NCI-H1092 treated with DMSO at 0.1 percent for 48 hours (cell line): ENCODE measurements at places on chromosomes 11 and 22.
A peak's percentile ranks its signal among the peaks of the same experiment; 100 is the strongest.

DNA sequence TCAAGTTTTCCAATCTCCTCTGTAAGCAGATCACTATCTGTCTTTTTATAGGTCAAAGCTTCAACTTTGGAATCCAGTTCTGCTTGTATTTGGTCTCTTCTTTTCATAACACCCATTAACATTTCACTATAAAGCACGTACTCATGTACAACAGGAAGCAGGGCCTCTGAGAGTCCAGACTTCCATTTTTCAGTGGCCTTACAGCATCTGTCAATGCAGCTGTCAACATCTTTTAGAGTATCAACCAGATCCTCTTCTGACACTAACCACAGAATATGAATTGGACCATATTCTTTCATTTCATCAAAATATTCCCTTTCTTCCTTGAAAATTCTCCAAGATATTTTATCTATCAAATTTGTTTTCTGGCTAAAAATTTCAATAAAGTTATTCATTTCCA lies 24.7 kb upstream of the SLN start:
- DNase-seq: no peak

GRCh38 chr11:19458231-19458630 lies 217.5 kb upstream of the E2F8 start:
- DNase-seq: no peak

DNA sequence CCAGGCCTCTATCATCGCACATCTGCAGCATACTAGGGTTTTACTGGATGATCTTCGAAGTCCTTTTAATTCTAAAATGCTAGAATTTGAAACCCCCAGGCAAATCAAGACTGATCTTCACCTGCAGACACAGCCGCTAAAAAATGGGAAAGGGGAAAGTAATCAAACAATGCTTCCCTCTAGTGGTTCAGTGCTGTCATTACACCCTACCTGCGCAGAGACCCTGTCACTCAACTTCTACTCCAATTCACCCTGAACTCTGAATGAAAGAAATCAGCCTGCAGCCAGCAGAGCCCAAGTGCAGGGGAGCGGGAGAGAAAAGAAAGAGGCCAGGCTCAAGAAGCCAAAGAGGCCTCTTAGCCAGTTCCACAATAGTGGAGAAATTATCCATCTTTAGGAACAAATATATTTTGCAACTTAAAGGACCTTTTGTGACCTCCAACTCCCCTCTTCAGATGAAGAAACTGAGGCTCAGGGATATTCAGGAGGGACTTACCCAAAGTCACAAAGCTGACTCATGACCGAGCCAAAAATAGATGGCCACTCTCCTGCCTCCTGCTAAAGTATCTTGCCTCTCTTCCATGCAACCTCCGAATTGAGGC lies 33.0 kb downstream of the SERGEF start:
- peak; percentile 45 for DNase-seq

DNA sequence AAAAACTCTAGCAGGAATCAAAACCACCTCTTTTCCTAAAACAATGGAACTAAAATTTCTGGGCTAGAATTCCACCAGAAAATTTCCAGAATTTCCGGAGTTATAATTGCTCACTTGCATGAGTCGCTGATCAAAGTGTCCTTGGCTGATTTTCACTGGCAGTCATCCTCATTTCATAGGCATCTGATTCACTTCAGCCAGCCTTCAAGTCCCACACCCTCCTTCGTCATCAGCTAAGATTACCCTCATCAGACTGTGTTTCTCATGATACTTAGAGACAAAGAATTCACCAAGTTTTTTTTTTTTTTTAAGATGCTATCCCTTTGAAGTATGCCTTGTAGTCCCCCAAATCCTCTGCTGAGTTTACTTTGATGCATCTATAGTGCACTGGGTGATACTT lies 71.5 kb upstream of the RAB38 start:
- DNase-seq: no peak

DNA sequence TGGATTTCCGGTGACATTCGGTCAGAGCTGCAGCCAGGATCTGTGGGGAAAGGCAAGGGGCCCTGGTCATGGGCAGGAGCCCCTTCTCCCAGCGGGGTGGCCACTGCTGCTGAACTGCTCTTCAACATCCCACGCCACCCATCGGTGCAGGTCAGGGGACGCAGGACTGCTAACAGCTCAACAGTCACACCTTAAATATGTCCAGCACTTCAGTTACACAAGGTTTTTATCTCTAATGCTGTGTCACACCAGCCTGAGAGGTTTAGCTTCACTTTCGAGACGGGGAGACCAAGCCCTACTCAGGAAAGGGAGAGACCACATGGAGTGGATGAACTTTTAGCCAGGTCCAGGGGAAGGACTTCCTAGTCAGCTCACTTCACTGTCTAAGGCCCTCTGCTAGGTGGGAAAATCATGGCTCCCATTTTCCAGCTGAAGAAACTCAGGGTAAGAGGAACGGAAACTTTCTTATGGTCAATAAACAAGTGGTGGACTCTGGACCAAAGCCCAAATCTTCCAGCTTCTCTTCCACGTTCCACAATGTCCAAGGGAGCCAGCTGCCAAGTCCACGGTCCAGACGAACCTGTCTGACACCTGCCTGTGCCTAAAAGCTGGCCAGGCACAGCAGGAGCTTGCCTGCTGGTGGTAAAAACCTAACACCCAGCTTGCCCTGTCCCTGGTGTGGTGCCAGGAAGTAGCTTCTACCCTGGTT lies 21.0 kb upstream of the CHADL start:
- no peak for DNase-seq

DNA sequence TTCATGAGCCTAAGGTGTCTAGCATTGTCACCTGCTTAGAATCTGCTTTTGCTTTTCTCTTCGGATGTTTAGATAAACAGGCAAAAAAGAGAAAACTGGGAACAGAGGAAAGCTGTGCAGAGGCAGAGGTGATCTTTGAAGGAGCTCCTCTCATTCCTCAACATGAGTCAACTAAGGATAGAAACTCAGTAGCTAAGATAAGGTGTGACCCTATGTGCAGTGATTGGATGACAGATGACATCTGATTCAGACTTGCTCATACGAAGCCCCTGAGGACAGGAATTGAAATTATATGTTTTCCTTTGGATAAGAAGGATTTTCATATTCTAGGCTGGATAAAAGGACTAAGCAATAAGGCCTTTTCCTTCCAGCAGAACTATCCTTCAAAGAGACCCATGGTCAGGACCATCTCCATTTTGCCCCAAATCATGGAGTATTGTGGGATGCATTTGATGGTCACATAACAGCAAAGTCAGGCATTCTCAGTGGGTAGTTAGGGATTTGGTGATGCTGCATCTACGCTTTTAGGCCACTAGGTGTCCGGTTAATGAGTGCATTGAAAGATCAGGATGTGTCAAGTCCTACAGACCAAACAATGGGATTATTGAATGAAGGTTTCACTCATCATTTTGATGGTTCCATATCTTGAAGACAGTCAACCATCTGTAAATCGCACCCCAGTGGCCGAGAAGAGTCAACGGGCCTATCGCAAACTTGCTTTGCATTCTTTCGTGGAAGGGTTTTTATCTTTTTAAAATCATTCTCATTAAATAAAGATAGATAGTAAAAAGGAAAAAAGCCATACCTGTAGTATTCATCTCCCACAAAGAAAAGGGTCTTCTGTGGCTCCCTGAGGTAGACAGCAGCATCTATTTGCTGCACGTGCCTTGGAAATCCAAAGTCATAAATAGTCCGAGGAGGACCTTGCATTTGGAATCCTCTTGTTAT lies 32.2 kb downstream of the MMP20 start:
- no peak for DNase-seq

- no peak for DNase-seq
Observed at GRCh38 chr11:33248416-33248971, 8.7 kb upstream of the HIPK3 start.

GRCh38 chr11:1564535-1565172 lies 7.4 kb downstream of the DUSP8 start:
- DNase-seq: no peak

GRCh38 chr11:303363-303762 lies 4.0 kb upstream of the IFITM5 start:
- no peak for DNase-seq

DNA sequence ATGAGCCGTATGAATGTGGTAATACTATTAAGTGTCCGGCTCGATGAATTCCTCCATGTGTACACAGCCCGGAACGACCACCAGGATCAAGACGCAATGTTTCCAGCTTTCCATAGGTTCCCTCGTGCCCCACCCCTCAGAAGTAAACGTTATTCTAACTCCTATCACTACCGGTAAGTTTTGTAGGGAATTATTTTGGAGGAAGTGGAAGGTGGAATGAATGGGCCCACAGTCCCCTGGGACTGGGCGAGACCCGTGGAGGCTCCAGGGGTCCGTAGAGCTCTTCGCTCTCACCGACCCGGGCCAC lies 720 bp upstream of the FAR1 start:
- DNase-seq: peak; percentile 60

DNA sequence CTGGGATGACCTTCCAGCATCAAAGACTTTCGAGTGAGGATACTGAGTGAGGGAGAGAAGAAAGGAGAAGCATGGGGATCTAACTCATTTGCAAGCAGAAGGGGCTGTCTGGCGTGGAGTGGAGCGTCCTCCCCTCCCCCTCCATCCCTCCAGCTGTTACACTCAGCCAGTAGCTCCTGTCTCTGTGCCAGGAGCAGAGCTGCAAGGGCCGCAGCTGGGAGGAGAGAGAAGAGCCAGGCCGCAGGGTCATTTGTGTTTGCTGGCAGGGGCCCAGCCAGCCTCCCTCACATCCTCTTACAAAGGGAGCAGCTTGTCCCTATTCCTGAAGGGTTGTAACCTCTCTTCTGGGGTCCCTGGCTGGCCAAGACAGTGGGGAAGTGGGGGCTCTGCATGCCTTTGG lies 57.9 kb downstream of the NECTIN1 start:
- DNase-seq: peak; percentile 90

- no peak for DNase-seq
Observed at GRCh38 chr22:22895776-22896445, 8.3 kb downstream of the IGLL5 start.

DNA sequence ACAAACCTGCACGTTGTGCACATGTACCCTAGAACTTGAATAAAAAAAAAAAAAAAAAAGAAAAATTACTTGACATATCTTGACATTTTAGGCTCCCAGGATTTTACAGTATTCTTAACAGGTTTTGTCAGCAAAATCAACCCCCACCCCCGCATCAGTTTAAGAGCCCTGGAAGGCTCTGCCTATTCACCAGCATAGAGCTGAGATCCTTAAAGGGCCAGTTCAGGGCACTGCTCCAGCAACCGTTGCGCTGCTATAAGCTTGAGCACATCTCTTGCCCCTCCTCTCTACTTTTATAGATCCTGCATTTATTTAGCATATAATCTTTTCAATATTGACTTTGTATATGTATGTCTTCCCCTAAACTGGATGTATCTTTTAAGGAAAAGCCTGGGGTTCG lies 697 bp upstream of the PAFAH1B2 start:
- DNase-seq: peak; percentile 77

DNA sequence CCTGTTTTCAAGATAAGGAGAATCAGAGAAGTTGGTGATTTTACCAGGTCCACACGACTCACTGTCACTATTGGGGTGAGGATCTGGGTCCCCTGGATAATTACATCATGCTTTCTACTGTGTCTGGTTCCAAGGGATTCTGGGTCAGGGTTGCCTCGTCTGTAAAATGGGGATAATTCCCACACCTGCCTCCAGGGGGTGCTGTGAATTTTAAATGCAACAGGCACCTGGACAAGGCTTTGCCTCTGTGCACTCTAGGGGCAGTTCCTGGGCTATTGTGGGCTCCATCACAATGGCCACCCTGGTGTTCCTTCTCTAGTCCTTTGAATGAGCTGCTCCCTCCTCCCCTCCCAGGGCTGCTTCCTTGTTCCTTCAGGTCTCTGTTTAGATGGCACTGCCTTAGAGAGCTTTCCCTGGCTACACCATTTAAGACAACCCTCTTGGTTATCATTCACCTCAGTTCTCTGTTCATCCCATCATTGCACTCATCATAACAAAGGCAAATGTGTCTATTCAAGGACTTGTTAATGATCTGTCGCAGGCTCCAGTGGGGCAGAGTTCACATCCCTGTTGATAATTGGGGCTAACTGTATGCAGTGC lies 178.6 kb downstream of the MIAT start:
- DNase-seq: peak; percentile 30

DNA sequence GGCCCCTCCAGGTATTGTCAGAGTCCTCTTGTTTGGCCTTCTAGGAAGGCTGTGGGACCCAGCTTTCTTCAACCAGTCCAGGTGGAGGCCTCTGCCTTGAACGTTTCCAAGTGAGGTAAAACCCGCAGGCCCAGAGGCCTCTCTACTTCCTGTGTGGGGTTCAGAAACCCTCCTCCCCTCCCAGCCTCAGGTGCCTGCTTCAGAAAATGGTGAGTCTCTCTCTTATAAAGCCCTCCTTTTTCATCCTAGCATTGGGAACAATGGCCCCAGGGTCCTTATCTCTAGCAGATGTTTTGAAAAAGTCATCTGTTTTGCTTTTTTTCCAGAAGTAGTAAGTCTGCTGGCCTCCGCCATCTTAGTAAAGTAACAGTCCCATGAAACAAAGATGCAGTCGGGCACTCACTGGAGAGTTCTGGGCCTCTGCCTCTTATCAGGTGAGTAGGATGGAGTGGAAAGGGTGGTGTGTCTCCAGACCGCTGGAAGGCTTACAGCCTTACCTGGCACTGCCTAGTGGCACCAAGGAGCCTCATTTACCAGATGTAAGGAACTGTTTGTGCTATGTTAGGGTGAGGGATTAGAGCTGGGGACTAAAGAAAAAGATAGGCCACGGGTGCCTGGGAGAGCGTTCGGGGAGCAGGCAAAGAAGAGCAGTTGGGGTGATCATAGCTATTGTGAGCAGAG lies at the start of gene CD3E:
Gene CD3E, plus strand, starts transcription at position 163 of the 681 bp plus-strand sequence. Its CDS starts 223 bp downstream, at position 386.
- no peak for DNase-seq

DNA sequence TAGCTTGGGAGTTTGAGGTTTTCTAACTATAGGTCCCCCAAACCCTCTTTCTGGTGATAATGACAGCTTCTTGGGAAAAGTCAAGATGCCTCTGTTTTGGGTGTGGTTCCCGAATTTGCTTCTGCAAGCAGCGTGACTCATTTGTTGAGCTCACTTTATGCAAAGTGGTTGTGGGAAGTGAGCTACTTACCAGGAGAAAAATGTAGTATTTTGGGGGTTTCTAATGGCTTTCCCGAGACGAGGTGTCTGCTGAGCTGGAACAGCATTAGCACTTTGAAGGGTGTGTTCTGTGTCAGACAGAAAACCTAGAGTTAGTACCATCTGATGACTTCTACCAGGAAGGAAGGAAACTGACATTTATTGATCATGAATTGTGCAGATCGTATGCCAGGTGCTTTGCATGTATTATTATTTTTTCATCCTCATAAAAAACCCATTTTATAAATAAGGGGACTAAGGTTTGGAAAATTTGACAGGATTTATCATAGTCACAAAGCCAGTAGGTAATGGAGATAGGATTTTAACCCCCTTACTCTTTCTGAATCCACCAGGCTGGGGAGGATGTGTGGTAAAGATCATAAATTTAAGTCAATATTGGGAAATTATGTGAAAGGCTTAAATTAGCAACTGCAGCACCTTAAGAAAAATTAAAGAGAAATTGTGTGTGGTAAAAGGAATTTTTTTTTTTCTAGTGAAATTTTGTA lies 108.8 kb upstream of the CD44 start:
- no peak for DNase-seq

DNA sequence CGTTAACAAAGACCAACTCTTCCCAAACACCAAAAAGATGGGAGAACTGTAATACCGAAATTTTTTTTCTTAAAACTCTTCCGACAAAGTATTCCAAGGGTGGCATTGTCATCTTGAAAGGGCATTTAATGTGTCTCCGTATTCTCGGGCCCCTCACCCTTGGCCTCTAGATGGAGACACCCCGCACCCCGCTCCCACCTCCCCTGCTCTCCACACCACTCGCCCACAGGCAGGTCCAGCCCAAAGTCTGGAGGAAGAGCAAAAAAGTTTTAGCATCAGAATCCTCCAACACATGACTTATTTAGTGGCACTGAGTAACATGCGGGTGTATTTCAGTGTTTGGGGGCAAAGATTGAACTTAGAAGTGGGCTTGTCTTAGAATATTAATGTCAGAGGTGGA lies 20.7 kb downstream of the SPATA19 start:
- DNase-seq: no peak
